ENCODE measurements at places on chromosomes 7 and 10.

- DNase-seq: no peak
Measured at GRCh38 chr10:98062424-98062823, 32.0 kb upstream of the CRTAC1 start.

DNA sequence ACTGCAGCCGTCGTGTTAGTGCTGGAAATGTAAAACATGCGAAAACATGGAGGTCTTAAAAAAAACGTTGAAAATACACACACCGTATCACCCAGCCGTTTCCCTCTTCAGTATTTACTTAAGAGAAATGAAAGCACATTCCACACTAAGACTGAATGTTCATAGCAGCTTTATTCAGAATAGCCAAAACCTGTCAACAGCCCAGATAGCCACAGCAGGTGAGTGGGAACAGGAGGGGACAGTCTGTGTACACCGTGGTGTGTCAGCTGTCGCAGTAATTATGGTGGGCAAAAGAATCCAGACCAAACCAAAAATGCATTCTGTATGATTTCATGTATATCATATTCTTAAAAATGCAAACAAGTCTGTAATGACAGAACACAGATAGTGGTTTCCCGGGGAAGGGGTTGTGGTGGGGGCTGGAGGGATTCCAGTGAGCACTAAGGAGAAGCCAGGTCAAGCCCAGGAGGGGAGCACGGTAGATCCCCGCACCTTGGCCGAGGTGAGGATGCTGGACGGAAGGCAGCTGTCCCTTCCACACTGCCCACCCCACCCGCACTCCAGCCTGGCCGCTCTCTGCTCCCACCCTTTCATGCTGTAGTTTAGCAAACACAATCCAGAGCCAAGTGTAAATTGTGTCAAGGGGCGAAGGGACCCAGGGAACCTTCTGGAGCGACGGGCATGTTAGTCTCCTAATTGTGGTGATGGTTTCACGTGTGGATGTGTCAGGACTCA is 123.6 kb downstream of the NKX6-2 start:
- no peak for DNase-seq

DNA sequence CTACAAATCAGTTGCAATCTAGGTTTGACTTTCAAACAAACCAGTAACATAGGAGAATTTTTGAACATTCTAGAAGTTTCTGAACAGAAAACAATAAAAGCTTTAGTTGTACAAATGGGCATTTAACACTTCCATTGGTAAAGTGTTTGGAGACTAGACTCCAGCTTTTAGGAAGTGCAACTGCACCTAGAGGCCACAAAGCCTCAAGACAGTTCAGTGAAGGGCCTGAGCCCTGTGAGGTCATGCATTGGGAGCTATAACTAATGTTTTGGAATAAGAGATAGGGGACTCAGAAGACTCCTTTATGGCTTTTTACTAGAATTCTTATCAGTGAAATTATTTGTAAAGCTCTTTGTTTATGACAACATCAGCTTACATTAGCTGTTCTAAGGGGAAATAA is 3.0 kb upstream of the EPHB6 start:
- DNase-seq: no peak

GRCh38 chr10:17644485-17644943 is 563 bp downstream of the STAM start:
- DNase-seq: no peak

DNA sequence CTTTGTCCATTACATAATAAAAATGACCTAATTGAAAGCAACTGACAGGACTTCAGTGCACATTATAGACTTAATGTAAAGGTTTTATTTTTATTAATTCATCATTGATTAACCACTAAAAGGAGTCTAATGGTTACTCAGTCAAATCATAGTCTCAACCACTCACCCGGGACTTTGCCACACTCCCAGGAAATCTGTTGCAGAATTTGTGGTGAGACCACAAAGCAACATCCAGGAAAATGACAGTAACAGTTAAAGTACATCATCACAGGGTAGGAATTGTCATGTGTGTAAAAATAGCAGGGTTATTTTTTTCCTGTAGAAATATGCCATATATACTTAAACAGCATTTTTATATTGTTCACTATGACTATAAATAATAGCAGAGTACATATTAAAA is 6.3 kb upstream of the HGF start:
- no peak for DNase-seq

GRCh38 chr10:75187961-75188426 is 22.6 kb upstream of the VDAC2 start:
- DNase-seq: no peak

GRCh38 chr7:24255139-24255538 is 28.9 kb upstream of the NPY start:
- DNase-seq: no peak
